ENCODE measurements at places on chromosomes 5 and 9. TPM values are rescaled to one million over a fixed set of nuclear protein-coding genes. Genes with fewer than 3 reads are reported as not detected.

DNA sequence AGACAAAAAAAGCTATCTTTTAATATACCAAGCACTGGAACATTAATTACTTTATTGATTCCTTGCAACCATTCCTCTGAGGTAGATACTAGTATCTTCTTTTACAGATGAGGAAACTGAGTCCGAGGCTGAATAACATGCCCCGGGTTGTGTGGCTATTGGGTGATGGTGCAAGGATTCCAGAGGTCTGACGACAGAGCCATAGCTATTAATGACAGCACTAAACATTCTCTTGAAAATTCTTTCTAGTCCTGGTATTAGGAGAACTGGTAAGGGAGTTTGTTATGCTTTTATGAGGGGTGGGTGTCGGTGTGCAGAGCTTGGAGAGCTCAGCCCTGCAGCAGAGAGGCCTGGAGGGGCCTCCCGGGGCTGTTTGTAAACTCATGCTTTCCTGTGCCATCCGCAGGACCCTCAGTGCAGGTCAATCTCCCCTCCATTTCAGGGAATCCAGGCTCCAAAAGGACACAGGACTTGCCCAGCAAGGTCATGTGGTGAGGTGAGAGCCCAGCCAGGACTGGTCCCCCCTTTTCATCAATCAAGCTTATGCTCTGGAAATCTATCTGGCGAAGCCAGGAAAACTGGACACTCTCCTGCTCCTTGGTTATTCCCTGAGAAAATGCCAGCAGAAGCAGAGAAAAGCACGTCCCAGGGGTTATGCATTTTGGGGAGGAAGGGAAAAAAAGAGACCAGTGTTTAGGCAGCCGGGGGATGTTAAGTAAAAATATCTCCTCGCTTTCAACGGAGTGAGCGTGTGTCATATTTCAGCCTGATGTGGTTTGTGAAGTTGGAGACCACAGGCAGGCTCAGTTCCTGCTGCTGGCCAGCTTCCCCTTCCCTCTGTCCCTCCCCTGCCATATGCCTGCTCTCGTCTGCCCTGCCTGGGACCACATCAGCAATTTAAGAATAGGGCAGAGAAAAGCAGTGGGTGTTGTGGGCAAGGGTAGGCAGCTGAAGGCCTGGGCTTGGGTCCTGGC, 3.7 kb downstream of the GSN start:
- no peak overlapping the region for H3K27ac ChIP-seq
- H3K27me3 ChIP-seq, result peaks cover 2% of the 10 kb centered on the region
- DNase-seq, result no peak
- H3K4me3 ChIP-seq, result no peak overlapping the region
- peaks cover 12% of the 10 kb centered on the region for H3K4me1 ChIP-seq
- H3K36me3 ChIP-seq, result no peaks in the 10 kb centered on the region

DNA sequence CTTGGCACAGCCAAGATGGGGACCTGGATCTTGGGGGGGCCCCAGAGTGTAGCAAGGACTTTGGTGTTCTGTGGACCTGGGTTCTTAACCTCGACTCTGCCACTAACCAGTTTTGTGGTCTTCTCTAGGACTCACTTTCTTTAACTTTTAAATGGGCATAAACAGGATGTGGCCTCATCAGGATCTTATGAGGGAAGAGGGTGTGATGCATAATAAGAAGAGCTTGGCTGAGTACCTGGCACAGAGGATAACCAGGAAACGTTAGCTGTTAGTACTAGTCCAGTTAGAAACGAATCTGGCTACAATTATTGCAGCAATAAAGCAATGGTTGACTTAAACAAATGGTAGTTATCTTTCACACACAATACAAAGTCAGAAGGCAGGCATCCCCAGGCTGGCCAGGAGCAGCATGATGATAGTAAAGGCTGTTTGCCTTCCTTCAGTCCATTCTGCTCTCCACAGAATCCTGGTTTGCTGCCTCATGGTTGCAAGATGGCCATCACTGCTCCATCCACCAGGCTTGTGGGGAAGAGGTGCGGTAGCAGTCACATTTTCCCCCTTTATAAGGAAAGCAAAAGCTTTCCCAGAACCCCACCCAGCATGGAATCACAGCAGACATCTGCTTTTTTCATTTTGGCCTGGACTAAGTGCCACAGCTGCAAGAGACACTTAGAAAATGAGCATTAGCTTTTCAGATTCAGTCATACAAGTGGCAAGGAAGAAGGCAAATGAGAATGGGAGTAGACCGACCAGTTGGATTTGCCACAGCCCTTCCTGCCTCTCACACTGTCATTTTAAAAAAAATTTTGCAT, 225.0 kb downstream of the AOPEP start:
- no peaks in the 10 kb centered on the region for H3K27me3 ChIP-seq
- no peak overlapping the region for H3K27ac ChIP-seq
- peak overlapping the region; percentile 8 for H3K4me3 ChIP-seq

DNA sequence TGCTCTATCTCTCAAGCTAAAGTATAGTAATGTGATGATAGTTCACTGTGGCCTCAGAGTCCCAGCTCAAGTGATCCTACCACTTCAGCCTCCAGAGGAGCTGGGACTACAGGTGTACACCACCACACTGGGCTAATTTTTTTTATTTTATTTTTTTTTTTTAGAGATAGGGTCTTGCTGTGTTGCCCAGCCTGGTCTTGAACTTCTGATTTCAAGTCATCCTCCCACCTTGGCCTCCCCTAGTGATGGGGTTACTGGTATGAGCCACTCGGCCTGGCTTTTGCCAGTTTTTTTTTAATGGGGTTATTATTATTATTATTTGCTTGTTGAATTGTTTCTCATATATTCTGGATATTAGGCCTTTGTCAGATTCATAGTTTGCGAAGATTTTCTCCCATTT, 13.2 kb downstream of the FAF2 start:
- no peak overlapping the region for H3K4me3 ChIP-seq
- H3K27me3 ChIP-seq, result no peaks in the 10 kb centered on the region
- peaks cover 7% of the 10 kb centered on the region for H3K36me3 ChIP-seq
- H3K27ac ChIP-seq, result no peak overlapping the region
- peaks cover 12% of the 10 kb centered on the region for H3K4me1 ChIP-seq

The SPATA31E1 gene
- total RNA-seq, result not detected

DNA sequence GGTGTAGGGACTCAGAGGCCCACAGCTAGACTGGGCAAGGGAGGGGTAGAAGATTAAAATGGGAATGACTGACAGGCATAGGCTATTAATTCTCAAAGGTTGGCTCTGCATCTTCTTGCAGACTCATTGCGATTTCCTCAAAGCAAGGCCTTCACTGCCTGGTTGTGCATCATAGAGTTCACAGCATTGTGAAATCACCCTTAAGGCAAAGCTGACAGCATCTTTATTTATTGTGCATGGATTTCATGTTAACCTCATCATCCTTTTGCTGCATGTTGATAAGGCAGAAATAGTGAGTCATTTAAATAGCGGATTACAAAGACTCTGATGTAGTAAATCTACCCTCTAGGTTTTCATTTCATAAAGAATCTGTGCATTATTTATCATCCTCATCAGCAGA, 13.6 kb upstream of the PALM2AKAP2 start:
- H3K27me3 ChIP-seq, result peaks cover 6% of the 10 kb centered on the region
- DNase-seq, result no peak
- H3K4me3 ChIP-seq, result no peak overlapping the region

DNA sequence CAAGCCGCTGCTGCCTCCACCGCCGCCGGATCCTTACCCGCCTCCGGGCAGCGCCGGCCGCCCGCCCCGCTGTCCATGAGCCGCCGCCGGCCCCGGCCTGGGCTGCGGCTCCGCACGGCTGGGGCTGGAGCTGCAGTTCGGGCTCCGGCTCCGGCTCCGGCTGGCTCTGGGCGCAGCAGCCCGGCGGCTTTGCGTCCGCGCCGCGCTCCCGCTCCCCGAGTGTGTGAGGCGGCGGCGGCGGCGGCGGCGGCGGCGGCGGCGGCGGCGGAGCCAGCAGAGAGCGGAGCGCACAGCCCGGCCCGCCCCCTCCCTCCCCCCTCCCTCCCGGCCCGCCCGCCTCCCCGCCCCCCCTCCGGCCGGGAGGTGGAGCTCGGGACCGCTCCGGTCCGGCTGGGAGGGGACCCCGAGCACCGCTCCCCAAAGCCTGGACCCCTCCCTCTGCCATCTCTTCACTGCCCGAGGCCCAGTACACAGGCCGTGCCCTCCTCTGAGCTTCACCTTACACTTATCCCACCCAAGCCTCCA, at the start of gene PCDH1:
PCDH1 (minus strand) TSS at position 225 of the 525 bp plus-strand sequence; CDS start at position 77, 148 bp downstream.
- peaks cover 49% of the 10 kb centered on the region for H3K4me1 ChIP-seq
- H3K27me3 ChIP-seq, result peaks cover 35% of the 10 kb centered on the region
- peak within 1 kb of the TSS; percentile 53 for H3K4me3 ChIP-seq
- H3K36me3 ChIP-seq, result no peaks in the 10 kb centered on the region

The TMEM174 gene
- not detected for total RNA-seq

GRCh38 chr5:173572431-173573125, 43.9 kb downstream of the BOD1 start:
- H3K27me3 ChIP-seq, result no peaks in the 10 kb centered on the region
- peak; percentile 3 for DNase-seq

- H3K4me1 ChIP-seq, result no peaks in the 10 kb centered on the region
- H3K4me3 ChIP-seq, result no peak overlapping the region
- H3K27me3 ChIP-seq, result peaks cover 4% of the 10 kb centered on the region
- no peak overlapping the region for H3K27ac ChIP-seq
Measured at GRCh38 chr5:132354381-132355139, 14.9 kb upstream of the SLC22A5 start.

- H3K27me3 ChIP-seq, result peaks cover 13% of the 10 kb centered on the region
- DNase-seq, result peak; percentile 59
- H3K4me1 ChIP-seq, result peaks cover 32% of the 10 kb centered on the region
- H3K36me3 ChIP-seq, result peaks cover 16% of the 10 kb centered on the region
- H3K27ac ChIP-seq, result peak overlapping the region; percentile 96
Measured at GRCh38 chr5:90528601-90529193, 687 bp downstream of the LYSMD3 start.

- no peak for DNase-seq
- H3K4me3 ChIP-seq, result no peak overlapping the region
- peaks cover 97% of the 10 kb centered on the region for H3K36me3 ChIP-seq
- no peaks in the 10 kb centered on the region for H3K27me3 ChIP-seq
Measured at GRCh38 chr9:92253656-92254055, 39.8 kb downstream of the IARS1 start.

DNA sequence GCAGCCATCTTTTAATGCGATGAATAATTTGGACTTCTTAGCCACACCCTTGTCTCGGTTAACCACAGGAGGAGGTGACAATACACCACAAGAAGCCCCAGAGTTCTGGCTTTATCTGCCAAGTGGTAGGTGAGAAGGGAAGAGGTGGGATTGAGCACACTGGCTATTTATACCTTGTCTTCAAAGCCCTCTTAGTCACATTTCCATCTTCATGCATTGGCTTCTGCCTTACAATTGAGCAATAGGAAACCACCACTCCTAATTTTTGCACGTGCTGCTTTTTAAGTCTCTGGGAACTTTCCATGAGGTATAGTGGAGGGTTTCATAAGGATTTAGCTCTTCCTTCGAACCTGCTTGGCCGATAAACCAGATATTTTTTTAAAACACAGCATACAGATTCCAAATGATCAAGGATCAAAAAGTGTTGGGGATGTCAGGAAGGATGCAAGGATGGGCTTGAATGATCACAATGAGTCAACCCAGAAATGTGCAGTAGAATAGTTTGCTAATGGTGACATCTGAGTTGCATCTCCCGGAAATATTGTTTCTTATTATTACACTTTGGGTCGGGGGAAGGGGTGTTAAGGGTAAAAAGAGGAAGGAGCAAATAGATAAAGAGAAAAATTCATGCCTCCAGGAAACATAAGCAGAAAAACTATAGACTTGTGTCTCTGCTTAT, 25.5 kb downstream of the PLAC8L1 start:
- H3K27ac ChIP-seq, result no peak overlapping the region
- H3K4me3 ChIP-seq, result no peak overlapping the region
- peaks cover 5% of the 10 kb centered on the region for H3K4me1 ChIP-seq
- no peaks in the 10 kb centered on the region for H3K36me3 ChIP-seq
- no peaks in the 10 kb centered on the region for H3K27me3 ChIP-seq
- no peak for DNase-seq

The GDA gene
- not detected for total RNA-seq

The RABEPK gene
- total RNA-seq, result 14.2 TPM

The ANKRD18A gene
- total RNA-seq, result 10.9 TPM

DNA sequence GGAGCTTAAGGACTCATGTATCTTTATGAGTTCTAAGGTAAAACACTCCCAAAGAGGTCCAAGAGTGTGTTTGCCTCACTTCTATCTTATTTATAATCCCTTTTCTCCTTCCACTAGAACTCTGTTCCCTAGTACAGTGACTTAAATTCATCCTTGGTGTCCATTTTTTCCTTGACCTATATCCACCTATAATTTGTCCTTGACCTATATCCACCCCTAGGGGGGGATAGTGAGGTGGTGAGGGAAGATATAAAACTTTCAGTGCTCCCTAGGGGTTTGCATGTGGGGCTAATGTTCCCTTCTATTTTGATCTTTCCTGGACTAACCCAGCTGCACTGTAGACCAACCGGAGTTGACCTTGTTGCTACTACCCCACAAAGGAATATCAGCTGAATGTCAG, 83.5 kb upstream of the GNAQ start:
- no peak overlapping the region for H3K4me3 ChIP-seq
- DNase-seq, result peak; percentile 54
- H3K27ac ChIP-seq, result no peak overlapping the region
- H3K4me1 ChIP-seq, result peaks cover 42% of the 10 kb centered on the region
- no peaks in the 10 kb centered on the region for H3K36me3 ChIP-seq

DNA sequence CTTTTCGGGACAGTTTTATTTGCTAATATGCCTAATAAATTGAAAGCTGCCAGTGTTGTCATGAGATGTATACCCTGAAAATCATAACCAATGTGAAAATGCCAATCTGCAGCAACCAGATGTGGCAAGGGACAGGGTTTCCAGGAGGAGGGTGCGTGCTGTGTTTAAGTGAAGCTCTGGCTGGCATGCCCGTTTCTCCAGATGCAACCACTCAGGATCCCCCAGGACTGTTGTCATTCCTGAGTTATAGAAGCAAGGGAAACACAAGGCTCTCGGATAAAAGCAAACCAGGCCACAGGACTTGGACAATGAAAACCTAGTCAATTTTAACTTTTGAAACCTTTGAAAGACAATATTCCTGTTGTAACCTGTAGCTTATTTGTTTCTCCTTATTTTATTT, 360.2 kb downstream of the SLIT3 start:
- DNase-seq, result no peak
- no peak overlapping the region for H3K27ac ChIP-seq
- H3K27me3 ChIP-seq, result no peaks in the 10 kb centered on the region

- H3K4me3 ChIP-seq, result no peak overlapping the region
- no peaks in the 10 kb centered on the region for H3K27me3 ChIP-seq
- H3K27ac ChIP-seq, result no peak overlapping the region
- no peak for DNase-seq
- no peaks in the 10 kb centered on the region for H3K4me1 ChIP-seq
Measured at GRCh38 chr9:125844611-125845010, 97.4 kb downstream of the PBX3 start.

The MRPL36 gene
- total RNA-seq, result 15.8 TPM

Data from CD4-positive, CD25-positive, alpha-beta regulatory T cell (primary cell).